ENCODE measurements at places on chromosomes 6 and 20. TPM values are rescaled to one million over a fixed set of nuclear protein-coding genes. Genes with fewer than 3 reads are reported as not detected.

DNA sequence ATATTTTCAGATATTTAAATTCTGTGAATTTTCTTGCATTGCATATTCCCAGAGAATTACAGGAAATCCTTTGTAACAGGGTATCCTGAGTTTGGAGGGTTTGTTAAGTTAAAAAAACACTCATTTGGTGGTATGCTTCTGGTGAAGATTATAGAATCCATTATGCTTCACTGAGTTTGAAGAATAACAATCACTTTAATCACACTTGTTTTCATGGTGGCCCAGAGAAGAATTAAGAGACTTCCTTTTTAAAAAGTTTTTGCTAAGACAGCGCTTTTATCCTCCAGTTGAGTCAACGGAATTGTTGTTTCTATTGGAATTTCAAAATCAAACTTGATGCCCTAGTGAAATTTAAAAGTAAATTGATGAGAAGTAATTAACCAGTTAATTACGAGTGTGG, 17.4 kb downstream of the PLEKHG1 start:
- DNase-seq: no peak
- H3K36me3 ChIP-seq: no peaks in the 10 kb centered on the region
- H3K4me3 ChIP-seq: no peak overlapping the region
- no peaks in the 10 kb centered on the region for H3K27me3 ChIP-seq

GRCh38 chr6:89404512-89404911, 7.6 kb downstream of the RRAGD start:
- no peak overlapping the region for H3K4me3 ChIP-seq
- H3K27me3 ChIP-seq: no peaks in the 10 kb centered on the region
- no peak for DNase-seq
- no peaks in the 10 kb centered on the region for H3K36me3 ChIP-seq

- no peaks in the 10 kb centered on the region for H3K36me3 ChIP-seq
- no peak for DNase-seq
- no peak overlapping the region for H3K27ac ChIP-seq
- no peaks in the 10 kb centered on the region for H3K27me3 ChIP-seq
Measured at GRCh38 chr6:70669133-70669532, 1.4 kb downstream of the SMAP1 start.

DNA sequence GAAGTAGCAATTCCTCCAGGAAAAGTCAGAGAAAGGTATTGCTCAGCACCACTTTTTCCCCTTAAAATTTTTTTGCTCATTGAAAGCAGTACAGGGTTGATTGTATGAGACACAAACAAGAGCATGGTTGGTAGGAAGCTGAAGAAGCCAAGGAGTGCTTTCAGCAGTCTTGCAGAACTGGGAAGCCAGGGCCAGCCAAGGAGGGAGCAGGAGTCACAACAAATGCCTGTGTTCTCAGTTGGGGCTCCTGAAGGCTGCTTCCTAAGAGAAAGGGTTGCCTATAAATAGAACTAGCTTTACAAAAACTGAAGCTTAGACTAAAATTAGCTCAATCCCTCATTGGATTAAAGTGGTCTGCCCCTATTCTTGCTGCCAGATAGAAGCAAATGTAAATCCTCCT, 3.3 kb upstream of the THEMIS start:
- H3K4me3 ChIP-seq: no peak overlapping the region
- no peak for DNase-seq
- H3K27ac ChIP-seq: no peak overlapping the region
- no peaks in the 10 kb centered on the region for H3K27me3 ChIP-seq

DNA sequence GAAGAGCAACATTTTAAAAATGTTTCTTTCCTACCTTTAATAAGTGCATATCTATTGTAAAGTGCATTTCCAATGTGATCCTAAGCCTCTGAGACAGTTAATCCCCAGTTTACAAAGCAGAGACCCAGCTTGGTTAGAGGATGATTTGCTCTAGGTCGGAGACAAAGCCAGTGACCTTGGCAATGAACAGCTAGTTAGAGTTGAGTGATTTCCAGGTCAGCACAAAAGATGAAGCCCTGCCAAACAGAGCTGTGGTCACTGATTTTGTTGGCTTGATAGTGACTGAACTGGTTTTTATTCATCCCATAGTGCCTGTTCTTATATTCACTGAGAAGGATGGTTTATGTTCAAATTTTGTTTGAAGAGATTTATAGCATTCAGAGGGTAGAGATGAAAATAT, 56.6 kb upstream of the CD83 start:
- no peaks in the 10 kb centered on the region for H3K36me3 ChIP-seq
- no peak overlapping the region for H3K4me3 ChIP-seq
- no peaks in the 10 kb centered on the region for H3K4me1 ChIP-seq
- DNase-seq: no peak
- peaks cover 6% of the 10 kb centered on the region for H3K27me3 ChIP-seq

DNA sequence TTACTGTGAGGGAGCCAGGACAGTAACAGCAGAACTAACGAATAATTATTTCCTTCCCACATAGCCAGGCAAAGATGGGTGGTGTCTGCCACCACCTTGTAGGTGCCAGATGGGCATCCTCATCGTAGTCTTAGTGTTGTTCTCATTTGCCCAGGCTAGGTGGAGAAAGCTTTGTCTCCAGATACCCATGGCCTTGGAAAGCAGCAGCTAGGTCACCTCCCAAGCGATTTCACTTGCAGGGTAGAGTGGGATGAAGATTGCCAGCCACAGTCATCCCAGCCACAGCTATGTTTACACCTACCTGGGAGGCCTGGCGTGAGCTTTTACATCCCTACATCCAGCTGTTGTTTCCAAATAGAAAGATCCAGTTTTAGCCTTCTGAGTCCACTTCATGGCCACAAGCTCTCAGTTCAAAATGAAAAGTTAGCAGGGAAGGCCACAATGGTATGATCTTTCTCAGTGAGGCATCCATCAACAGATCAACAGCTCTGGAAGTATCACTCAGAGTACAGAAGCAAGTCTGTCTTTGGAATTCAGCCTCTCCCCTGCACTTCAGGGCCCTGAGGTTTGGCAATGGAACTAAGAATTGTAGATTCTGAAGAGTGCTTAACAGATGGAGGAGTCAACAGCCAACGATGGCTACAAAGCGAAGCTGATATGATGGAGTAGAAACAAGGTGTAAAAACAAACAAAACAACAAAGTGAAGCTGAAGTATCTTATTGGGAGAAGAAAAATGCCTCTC, 11.0 kb upstream of the SNRPC start:
- H3K27me3 ChIP-seq: no peaks in the 10 kb centered on the region
- H3K4me3 ChIP-seq: no peak overlapping the region
- no peaks in the 10 kb centered on the region for H3K4me1 ChIP-seq
- no peak for DNase-seq

DNA sequence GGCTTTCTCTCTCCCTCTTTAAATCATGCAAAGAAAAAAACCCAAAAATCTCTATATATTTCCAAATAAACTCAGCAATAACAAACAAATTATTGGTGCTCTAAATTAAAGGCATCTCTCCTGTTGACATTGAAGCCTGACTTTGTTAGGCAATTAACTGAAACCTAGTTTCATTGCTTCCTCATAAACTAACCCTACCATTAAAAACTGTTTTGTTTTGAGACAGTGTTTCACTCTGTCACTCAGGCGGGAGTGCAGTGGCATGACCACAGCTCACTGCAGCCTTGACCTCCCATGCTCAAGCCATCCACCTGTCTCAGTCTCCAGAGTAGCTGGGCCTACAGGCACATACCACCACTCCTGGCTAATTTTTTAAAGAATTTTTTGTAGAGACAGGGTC, 34.9 kb downstream of the PIGU start:
- no peak for DNase-seq
- peaks cover 4% of the 10 kb centered on the region for H3K4me1 ChIP-seq
- H3K36me3 ChIP-seq: peaks cover 6% of the 10 kb centered on the region
- no peak overlapping the region for H3K4me3 ChIP-seq
- H3K27me3 ChIP-seq: no peaks in the 10 kb centered on the region

DNA sequence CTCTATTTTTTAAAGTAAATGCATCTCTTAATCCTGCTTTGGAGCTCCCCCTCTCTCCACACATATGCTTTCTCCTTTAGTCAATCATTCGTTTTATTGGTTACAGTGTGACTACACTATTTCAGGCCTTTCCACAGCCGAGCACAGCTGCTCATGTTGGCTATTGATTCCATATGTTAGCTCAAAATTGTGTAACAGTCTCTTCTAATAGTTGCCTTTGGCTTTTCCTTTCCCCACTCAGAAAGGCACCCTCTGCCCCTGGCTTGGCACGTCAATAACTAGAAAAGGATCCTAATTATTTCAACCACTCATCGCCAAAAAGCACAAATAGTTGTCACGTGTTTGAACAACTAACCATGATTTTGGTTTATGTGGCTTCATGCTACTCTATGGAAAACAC, 410.3 kb upstream of the SLC35B3 start:
- DNase-seq: no peak
- no peak overlapping the region for H3K27ac ChIP-seq
- H3K36me3 ChIP-seq: no peaks in the 10 kb centered on the region

DNA sequence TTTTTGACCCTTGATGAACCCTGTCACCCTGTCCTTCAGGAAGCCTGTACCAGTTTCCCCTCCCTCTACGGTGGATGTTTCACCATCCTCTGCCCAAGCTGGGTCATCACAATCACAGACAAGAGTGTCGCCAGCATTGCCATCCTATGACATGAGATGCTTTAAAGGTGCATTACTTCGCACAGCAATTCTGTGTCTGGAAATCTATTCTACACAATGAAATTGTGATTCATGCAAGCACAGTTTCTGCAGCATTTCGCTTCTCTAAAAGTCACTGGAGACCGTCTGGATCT, 2.5 kb upstream of the ULBP2 start:
- no peak for DNase-seq
- H3K4me1 ChIP-seq: peaks cover 23% of the 10 kb centered on the region
- no peak overlapping the region for H3K4me3 ChIP-seq
- no peak overlapping the region for H3K27ac ChIP-seq
- H3K36me3 ChIP-seq: no peaks in the 10 kb centered on the region

- H3K27me3 ChIP-seq: no peaks in the 10 kb centered on the region
- no peak overlapping the region for H3K4me3 ChIP-seq
- no peak for DNase-seq
- no peaks in the 10 kb centered on the region for H3K36me3 ChIP-seq
Measured at GRCh38 chr6:108762394-108762793, 85.8 kb upstream of the ARMC2 start.

- H3K4me1 ChIP-seq: peaks cover 28% of the 10 kb centered on the region
- H3K27ac ChIP-seq: peak overlapping the region; percentile 7
- H3K27me3 ChIP-seq: no peaks in the 10 kb centered on the region
- H3K4me3 ChIP-seq: no peak overlapping the region
- no peaks in the 10 kb centered on the region for H3K36me3 ChIP-seq
Measured at GRCh38 chr6:148388521-148388920, 45.9 kb downstream of the SASH1 start.

- H3K36me3 ChIP-seq: no peaks in the 10 kb centered on the region
- H3K27me3 ChIP-seq: no peaks in the 10 kb centered on the region
- DNase-seq: no peak
- peak overlapping the region; percentile 75 for H3K27ac ChIP-seq
Measured at GRCh38 chr20:36860811-36861624, 14.9 kb upstream of the TLDC2 start.

GRCh38 chr6:125094563-125094962, 59.0 kb upstream of the TPD52L1 start:
- no peak overlapping the region for H3K27ac ChIP-seq
- H3K4me1 ChIP-seq: no peaks in the 10 kb centered on the region
- DNase-seq: no peak
- no peak overlapping the region for H3K4me3 ChIP-seq
- H3K36me3 ChIP-seq: no peaks in the 10 kb centered on the region

DNA sequence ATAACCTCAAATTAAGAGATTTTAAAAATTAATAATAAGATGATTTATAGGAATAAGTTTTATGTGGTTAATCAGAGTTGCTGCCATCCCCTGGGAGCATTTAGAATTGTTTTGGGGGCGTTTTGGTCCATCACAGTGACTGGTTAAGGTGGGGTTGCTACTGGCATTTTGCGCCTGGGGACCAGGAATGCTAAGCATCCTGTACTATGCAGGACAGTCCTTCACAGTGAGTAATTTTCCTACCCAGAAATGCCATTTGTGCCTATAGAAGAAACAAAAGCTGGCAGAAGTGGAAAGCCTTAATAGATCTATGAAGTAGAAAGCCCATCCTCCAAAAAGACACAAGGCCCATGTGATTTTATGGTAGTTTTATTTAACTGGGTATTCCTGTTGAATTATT, 118.0 kb downstream of the ANKS1A start:
- H3K27me3 ChIP-seq: no peaks in the 10 kb centered on the region
- H3K27ac ChIP-seq: no peak overlapping the region
- no peak overlapping the region for H3K4me3 ChIP-seq
- H3K36me3 ChIP-seq: peaks cover 8% of the 10 kb centered on the region

DNA sequence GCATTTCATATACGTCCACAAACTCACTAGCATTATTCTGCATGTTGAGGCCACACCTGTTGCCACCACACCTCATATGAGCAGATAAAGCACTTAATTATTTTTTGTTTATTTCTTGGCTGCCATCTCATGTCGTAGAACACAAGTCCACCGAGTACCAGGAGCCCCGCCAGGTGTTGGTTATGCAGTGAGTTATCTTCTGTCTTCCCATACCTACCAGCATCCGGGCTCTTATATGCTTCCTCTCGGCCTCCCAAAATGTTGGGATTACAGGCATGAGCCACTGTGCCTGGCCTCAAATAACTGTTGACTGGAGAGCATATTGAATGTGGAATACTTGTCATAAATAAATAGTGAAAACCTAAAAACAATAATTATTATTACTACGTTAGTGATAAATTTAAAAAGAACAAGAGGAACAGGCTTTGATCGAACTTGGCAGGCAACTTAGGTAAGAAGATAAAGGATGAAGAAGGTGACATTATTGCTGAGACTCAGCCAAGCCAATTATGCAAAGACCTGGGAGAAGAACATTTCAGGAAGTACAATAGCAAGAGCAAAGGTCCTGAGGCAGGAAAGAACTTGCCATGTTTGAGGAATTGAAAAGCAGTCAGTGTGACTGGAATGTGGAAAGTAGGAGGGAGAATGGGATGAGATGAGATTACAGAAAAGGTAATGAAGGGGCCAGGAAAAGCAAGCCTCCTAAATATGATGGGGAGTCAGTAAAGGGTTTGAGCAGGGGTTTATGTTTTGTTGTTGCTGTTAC, 12.6 kb upstream of the SLC23A2 start:
- no peak overlapping the region for H3K27ac ChIP-seq
- no peak for DNase-seq
- H3K36me3 ChIP-seq: no peaks in the 10 kb centered on the region

DNA sequence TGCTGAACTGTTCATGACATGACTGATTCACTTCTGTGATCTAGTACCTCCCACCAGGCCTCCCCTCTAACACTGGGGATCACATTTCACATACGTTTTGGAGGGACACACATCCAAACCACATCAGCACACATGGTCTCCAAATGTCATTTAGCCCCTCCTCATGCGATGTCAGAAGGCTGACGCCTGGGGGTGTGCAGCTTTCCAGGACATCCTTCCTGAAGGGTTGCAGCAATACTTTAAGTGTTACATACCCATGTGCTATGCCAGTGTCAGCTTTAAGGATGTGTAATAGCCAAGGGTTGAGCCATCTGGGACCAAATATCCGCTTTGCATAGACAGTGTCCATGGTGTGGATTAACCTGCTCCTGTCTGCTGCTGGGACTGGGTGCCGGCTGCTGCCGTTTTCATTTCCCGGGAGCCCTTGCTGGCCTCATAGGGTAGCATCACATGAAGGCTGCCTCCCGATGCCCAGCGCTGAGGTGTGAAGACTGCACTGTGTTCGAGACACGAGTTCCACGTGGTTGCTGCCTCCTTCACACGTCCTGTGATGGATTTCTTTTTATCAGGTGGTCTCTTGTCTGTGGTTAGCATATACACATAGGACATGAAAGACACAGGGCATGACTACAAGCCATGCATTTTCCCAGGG, 219.0 kb downstream of the THBS2 start:
- no peaks in the 10 kb centered on the region for H3K36me3 ChIP-seq
- peak; percentile 36 for DNase-seq

The MYLK4 gene
- 0.84 TPM for total RNA-seq

The CNR1 gene
- 21.6 TPM for total RNA-seq

The CABLES2 gene
- total RNA-seq: 4.1 TPM

The NPEPL1 gene
- 41.6 TPM for total RNA-seq

The RAB5IF gene
- total RNA-seq: 91.1 TPM

The FAM209A gene
- 0.87 TPM for total RNA-seq

Data from upper lobe of right lung (tissue), 1 donor.